Activated CD4-positive, alpha-beta T cell treated with anti-CD3 and anti-CD28 coated beads, Interleukin-2, Interleukin-4, amounts not matched to agents 100 ng/mL and 50 ng/mL, durations not matched to agents 16 hours and 8 hours (primary cell): ENCODE measurements at places on chromosomes 3 and 15.

DNA sequence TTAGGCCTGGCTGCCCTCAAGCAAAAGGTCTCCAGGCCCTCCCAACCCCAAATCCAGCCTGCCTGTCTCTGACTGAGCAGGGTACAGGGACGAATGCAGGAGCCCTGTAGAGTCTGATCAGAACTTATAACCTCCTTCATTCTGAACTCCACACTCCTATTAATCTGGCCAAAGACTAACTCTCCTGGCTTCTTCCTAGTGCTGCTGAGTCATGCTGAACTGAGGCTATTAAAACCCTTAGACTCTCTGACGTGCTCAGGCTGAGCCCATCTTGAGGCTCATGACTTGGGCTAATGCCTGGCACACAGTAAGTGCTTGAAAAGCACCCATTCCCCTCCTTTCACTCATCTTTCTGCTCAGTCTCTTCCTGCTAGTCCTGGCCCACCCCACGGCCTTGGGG, 81.9 kb downstream of the NUP210 start:
- DNase-seq = no peak

- no peak for DNase-seq
Observed at GRCh38 chr15:73504885-73505284, 61.9 kb downstream of the REC114 start.

- no peak for DNase-seq
Observed at GRCh38 chr3:53803816-53804695, 42.2 kb downstream of the CHDH start.

DNA sequence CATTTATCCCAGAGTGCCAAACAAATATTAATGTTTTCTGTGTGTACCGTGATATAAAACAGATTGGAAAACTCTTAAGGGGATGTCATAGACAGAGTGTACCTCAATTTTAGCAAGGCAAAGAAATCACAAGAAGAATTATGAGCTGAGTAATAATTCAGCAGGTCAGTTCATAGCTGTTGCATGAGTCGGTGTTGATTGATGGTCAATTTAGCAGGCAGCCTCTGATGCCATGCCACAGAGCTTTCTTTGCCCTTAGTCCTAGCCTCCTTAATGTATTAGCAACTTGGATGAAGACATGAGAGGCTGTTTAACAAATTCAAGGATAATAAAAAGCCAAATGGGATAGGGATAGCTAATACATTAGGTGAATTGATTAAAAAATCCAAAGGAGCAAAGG, 6.8 kb downstream of the SLC35A5 start:
- no peak for DNase-seq
